ENCODE measurements at places on chromosomes 1 and 21. TPM values are rescaled to one million over a fixed set of nuclear protein-coding genes. Genes with fewer than 3 reads are reported as not detected.
A peak's percentile ranks its signal among the peaks of the same experiment; 100 is the strongest.

DNA sequence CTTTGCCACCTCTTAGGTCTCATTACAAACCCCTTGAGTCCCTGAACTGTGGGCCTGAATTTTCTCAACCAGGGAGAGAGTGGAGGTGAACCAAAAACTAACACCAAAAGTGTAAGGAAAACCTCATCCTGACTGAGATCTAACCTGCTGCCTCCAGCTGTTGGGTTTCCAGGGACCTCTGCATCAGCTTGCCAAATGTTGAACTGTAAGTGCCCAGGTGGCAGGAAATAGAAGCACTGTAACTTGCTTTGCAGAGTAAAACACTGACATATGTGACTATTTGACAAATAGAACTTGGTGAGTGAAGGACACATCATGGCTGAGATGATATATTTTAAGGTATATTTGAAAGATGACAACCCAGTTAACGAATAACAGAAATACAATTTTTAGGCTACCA, 48.4 kb upstream of the NR5A2 start:
- H3K36me3 ChIP-seq: no peaks in the 10 kb centered on the region
- no peak overlapping the region for H3K4me3 ChIP-seq
- no peaks in the 10 kb centered on the region for H3K27me3 ChIP-seq
- H3K27ac ChIP-seq: no peak overlapping the region
- DNase-seq: no peak

- H3K27ac ChIP-seq: peak overlapping the region; percentile 54
- DNase-seq: no peak
- no peaks in the 10 kb centered on the region for H3K36me3 ChIP-seq
- H3K4me3 ChIP-seq: no peak overlapping the region
- no peaks in the 10 kb centered on the region for H3K4me1 ChIP-seq
Observed at GRCh38 chr1:183466781-183467180, 5.5 kb upstream of the SMG7 start.

DNA sequence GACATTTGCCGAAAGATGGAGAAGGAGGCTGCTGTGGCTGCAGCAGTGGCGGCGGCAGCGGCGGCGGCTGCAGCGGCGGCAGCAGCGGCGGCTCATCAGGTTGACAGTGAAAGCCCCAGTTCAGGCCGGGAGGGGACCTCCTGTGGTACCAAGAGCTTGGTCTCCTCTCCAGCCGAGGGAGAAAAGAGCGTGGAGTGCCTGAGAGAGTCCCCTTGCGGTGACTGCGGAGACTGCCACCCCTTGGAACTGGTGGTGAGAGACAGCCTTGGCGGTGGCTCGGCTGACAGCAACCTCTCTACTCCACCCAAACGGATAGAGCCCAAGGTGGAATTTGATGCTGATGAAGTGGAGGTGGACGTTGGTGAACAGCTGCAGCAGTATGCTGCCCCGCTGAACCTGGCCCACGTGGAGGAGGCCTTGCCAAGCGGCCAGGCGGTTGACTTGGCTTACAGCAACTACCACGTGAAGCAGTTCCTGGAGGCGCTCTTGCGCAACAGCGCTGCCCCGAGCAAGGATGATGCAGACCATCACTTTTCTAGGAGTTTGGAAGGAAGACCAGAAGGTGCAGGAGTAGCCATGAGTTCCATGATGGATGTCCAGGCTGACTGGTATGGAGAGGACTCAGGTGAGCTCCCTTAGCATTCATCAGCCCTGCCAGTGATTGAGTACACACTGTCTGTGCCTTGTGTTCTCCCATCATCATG, 6.3 kb downstream of the ZBTB8B start:
- H3K4me1 ChIP-seq: no peaks in the 10 kb centered on the region
- no peaks in the 10 kb centered on the region for H3K27me3 ChIP-seq
- H3K36me3 ChIP-seq: no peaks in the 10 kb centered on the region
- H3K4me3 ChIP-seq: no peak overlapping the region

DNA sequence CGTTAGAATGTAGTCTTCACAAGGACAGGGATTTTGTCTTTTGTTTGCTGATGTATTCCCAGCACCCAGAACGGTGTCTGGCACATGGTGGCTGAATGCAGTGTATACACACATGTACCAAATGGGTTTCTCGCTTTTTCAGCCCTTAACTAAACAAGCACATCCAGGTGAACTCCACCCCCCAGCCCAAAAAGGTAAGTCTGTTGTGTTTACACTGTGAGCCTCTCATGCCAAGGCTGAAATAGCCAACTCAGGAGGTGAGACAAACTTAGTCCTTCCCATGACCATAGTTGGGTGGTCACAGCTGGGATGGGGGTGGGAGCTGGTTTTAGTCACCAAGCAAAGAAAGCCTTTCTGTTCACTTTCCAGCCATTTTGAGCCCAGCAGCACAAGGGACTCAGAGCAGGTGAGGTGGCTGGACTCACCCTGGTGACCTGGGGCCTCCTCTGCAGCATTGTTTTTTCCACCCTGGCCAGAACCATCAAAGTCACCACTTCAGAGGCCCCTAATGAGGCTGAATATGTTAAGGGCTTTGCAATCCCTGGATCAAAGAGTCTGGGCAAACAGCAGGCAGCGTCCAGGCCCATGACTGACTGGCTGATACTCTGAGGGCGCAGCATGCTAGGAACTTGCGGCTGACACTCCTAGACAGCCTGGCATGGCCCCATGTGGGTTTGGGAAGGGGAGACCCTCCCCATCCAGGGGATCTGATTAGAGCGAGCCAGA, 8.7 kb downstream of the TENT5B start:
- H3K4me3 ChIP-seq: no peak overlapping the region
- DNase-seq: peak; percentile 27
- peak overlapping the region; percentile 51 for H3K27ac ChIP-seq
- H3K4me1 ChIP-seq: peaks cover 53% of the 10 kb centered on the region

GRCh38 chr21:42698733-42699132, 45.3 kb downstream of the PDE9A start:
- no peak overlapping the region for H3K27ac ChIP-seq
- no peaks in the 10 kb centered on the region for H3K4me1 ChIP-seq
- H3K36me3 ChIP-seq: no peaks in the 10 kb centered on the region
- no peak overlapping the region for H3K4me3 ChIP-seq
- DNase-seq: no peak

Gene OR2T11
- polyA plus RNA-seq: not detected

Gene TSPEAR
- polyA plus RNA-seq: 0.35 TPM

DNA sequence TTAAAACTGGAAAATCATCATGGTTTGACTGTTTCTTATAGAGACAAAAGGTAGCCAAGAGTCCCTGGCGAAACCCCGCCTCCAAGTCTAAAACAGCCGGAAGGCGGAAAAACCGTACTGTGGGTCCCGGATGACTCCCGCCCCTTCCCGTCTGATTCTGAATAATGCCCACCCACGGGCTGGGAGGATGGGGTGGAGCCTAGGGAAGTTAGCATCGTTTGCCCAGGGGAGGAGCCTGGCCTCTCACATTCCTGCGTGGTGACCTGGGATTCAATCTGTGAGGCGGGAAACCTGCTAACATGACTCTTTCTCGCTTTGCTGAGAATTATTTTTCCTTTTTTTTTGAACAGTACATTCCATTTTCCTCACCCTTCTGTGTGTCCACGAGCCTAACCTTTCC, 124.9 kb downstream of the KCNK1 start:
- no peaks in the 10 kb centered on the region for H3K4me1 ChIP-seq
- no peaks in the 10 kb centered on the region for H3K36me3 ChIP-seq
- H3K27ac ChIP-seq: no peak overlapping the region
- H3K4me3 ChIP-seq: no peak overlapping the region

Gene RAP1GAP
- 18.0 TPM for polyA plus RNA-seq

DNA sequence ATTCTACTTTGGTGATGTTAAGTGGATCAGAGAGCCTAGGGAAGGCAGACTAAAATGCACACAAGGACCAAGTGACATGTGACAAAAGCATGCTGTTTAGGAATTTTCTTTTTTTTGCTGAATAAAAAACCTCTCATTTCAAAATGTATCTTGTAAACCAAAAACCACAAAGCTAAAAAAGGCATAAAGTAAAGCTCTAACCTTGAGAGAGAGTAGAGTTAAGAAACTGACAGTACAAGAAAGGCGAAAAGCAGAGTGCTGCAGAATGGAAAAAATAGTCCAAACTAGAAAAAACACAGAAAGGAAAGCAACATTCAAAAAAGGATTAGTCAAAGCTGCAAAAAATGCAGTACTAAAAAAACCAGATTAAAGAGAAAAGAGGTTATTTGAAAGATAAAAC, 76.5 kb downstream of the EPS15 start:
- H3K27ac ChIP-seq: no peak overlapping the region
- no peaks in the 10 kb centered on the region for H3K36me3 ChIP-seq
- no peak for DNase-seq
- H3K4me1 ChIP-seq: peaks cover 5% of the 10 kb centered on the region
- H3K27me3 ChIP-seq: no peaks in the 10 kb centered on the region
- H3K4me3 ChIP-seq: no peak overlapping the region

- DNase-seq: no peak
- no peak overlapping the region for H3K27ac ChIP-seq
- no peaks in the 10 kb centered on the region for H3K27me3 ChIP-seq
- H3K36me3 ChIP-seq: no peaks in the 10 kb centered on the region
- H3K4me3 ChIP-seq: no peak overlapping the region
Observed at GRCh38 chr1:2916706-2917105, 104.6 kb upstream of the ACTRT2 start.

Gene ETV3L
- polyA plus RNA-seq: not detected

DNA sequence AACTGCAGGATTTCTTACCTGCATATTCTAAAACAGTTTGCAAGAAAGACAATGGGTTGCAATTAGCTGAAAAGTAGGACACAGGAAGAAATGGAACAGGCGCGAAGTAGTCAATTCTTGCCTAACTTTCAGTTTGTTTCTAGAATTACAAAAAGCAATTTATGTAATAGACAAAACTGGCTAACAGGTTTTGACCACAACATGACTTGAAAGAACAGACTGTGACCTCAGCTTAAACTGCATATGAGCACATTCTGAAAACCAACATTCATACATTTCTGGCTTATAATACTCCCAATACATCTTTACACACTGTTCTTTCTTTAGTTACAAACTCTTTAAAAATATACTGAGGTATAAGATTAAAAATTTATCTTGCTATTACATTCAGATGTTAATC, 405.9 kb upstream of the B3GALT2 start:
- H3K36me3 ChIP-seq: no peaks in the 10 kb centered on the region
- peaks cover 8% of the 10 kb centered on the region for H3K4me1 ChIP-seq
- H3K27ac ChIP-seq: no peak overlapping the region
- H3K27me3 ChIP-seq: no peaks in the 10 kb centered on the region
- H3K4me3 ChIP-seq: no peak overlapping the region

DNA sequence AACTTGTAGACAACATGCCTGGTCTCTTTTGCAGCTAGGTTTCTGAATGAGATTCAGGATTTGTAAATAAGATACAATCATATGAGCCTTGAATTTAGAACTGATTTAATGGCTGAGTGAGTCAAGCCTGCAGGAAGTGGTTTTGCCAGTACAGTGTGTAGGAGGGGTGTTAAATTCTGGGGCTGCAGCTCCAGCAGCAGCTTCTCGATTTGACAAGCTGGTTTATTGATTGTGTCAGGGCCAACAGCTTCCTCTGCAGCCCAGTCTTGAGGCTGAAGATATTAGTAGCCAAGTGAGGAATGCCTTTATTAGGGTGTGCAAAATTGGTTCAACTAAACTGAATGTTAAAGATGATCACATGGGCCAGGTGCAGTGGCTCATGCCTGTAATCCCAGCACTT, 11.5 kb upstream of the PLA2G5 start:
- no peak for DNase-seq
- no peaks in the 10 kb centered on the region for H3K36me3 ChIP-seq
- H3K4me1 ChIP-seq: peaks cover 5% of the 10 kb centered on the region
- H3K27me3 ChIP-seq: no peaks in the 10 kb centered on the region
- H3K27ac ChIP-seq: no peak overlapping the region

- no peak for DNase-seq
- no peaks in the 10 kb centered on the region for H3K36me3 ChIP-seq
- H3K4me3 ChIP-seq: no peak overlapping the region
Observed at GRCh38 chr1:101136739-101137138, 100.1 kb upstream of the S1PR1 start.

Gene AGBL4
- polyA plus RNA-seq: 0.50 TPM

Gene RPL11
- polyA plus RNA-seq: 593 TPM

GRCh38 chr1:89724369-89725010, 91.6 kb downstream of the LRRC8C start:
- H3K4me3 ChIP-seq: no peak overlapping the region
- H3K4me1 ChIP-seq: peaks cover 9% of the 10 kb centered on the region
- H3K27ac ChIP-seq: peak overlapping the region; percentile 25
- no peaks in the 10 kb centered on the region for H3K36me3 ChIP-seq
- H3K27me3 ChIP-seq: no peaks in the 10 kb centered on the region
- DNase-seq: no peak

GRCh38 chr1:201260236-201260590, 23.1 kb upstream of the PKP1 start:
- H3K36me3 ChIP-seq: no peaks in the 10 kb centered on the region
- no peak overlapping the region for H3K27ac ChIP-seq
- peaks cover 8% of the 10 kb centered on the region for H3K27me3 ChIP-seq

DNA sequence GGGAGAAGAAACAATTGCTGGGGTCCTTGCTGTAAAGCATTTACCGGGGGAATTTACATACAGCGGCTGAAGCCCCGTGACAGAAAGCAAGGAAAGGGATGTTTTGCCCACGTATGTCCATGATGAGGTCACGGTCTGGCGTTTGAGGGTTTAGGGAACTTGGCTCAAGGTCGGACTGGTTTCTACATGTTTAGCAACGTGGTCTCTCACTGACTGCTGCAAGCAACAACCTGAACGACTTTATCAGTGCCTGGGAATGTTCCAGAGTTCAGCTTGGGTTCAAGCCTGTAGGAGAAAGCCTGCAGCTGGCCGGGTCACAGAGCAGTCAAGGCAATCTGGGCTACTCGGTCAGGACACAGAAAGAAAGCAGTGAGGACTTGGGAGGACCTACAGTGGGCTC, 323.3 kb downstream of the AJAP1 start:
- H3K27me3 ChIP-seq: no peaks in the 10 kb centered on the region
- DNase-seq: no peak
- H3K4me1 ChIP-seq: no peaks in the 10 kb centered on the region
- H3K36me3 ChIP-seq: no peaks in the 10 kb centered on the region

DNA sequence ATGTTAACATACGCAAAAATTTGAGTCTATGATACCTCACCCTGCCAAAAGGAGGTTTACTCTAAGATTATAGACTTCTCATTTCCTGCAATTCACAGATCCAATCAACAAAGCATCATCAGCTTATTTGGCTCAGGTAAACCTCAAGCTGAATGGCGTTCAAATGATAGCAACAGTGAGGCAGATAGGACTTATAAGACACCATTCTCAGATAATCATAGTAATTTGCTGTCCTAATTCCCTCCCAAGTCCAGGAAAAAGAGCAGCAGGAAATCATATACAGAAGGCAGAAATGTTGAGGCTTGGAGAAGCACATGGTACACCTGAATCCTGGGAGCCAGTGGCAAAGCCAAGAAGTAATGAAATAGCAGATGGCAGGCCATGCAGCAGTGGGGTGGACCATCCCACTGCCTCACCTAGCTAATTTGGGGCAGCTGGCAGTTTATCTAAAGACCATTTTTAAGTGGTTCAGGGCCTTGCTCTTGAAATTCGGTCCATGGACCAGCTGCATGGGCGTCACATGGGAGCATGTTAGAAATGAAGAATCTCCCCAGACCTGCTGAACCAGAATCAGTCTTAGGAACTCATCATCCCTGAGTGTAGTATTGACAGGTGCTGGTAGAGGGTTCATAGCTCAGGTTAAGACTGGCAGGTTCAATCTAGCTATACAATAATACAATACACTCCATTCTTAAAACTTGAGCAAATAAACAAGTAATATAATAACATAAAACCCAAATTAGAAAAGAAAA, 57.7 kb downstream of the ASTN1 start:
- H3K4me3 ChIP-seq: no peak overlapping the region
- DNase-seq: no peak
- H3K4me1 ChIP-seq: no peaks in the 10 kb centered on the region
- H3K36me3 ChIP-seq: no peaks in the 10 kb centered on the region

Gene ZNF326
- 18.3 TPM for polyA plus RNA-seq

Gene OR2T2
- polyA plus RNA-seq: not detected

GRCh38 chr1:147500309-147500839, 40.9 kb upstream of the BCL9 start:
- no peak overlapping the region for H3K4me3 ChIP-seq
- H3K27ac ChIP-seq: no peak overlapping the region
- no peaks in the 10 kb centered on the region for H3K27me3 ChIP-seq
- no peaks in the 10 kb centered on the region for H3K36me3 ChIP-seq
- DNase-seq: no peak
